ENCODE measurements at places on chromosomes 4 and X.

- DNase-seq = no peak
These were observed 94.6 kb upstream of the CASK start for GRCh38 chrX:42017971-42018370.

DNA sequence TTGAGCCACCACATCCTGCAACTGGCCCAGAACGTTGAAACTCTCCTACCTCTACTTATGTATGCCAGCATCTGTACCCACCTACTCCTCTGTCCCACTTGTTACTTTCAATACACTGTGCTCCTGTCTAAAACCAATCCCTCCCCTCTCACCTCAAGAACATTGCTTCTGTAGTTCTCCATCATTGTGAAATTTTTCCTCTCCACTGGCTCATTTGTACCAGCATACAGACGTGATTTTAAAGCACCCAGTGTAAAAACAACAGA lies 25.5 kb upstream of the USO1 start:
- no peak for DNase-seq

GRCh38 chrX:134661295-134661694 lies 3.0 kb upstream of the PLAC1 start:
- no peak for DNase-seq

DNA sequence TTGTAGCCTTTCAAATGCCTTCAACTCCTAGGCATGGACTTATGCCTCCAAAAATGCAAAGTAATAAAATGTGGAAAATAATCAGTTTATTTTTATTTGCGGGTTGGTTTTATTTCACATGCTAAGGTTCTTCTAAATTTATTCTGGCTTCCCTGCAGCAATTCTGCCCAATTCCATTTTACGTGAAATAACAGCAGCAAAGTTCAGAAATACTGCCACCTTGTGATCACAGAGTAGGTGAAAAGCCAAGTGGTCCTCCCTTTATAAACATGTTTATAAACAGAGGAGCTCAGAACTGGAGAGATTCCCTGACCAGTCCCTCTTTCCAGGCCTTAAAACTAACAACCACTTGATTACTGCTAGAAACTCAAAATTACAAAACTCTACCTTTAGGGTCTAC lies 14.7 kb upstream of the DCHS2 start:
- DNase-seq = no peak

GRCh38 chr4:136150046-136150445 lies 1382.2 kb downstream of the PCDH18 start:
- DNase-seq = no peak

DNA sequence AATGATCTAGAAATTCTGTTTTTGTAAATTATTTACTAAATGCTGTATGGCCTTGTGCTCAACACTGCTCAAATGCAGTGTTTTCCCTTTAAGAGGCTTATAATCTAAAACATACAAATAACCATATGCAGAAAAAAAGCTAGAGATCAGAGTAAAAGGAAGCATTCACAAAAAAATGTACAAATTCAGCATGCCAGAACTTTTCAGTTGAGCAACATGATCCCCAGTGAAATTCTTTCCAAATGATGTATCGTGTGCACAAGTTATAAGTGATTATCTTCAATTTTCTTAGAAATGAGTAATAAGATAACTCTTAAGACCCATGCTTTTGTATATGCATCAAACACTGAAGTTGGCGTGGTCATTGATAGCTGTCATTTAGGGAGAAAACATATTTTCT lies 5.0 kb downstream of the GPC3 start:
- no peak for DNase-seq

DNA sequence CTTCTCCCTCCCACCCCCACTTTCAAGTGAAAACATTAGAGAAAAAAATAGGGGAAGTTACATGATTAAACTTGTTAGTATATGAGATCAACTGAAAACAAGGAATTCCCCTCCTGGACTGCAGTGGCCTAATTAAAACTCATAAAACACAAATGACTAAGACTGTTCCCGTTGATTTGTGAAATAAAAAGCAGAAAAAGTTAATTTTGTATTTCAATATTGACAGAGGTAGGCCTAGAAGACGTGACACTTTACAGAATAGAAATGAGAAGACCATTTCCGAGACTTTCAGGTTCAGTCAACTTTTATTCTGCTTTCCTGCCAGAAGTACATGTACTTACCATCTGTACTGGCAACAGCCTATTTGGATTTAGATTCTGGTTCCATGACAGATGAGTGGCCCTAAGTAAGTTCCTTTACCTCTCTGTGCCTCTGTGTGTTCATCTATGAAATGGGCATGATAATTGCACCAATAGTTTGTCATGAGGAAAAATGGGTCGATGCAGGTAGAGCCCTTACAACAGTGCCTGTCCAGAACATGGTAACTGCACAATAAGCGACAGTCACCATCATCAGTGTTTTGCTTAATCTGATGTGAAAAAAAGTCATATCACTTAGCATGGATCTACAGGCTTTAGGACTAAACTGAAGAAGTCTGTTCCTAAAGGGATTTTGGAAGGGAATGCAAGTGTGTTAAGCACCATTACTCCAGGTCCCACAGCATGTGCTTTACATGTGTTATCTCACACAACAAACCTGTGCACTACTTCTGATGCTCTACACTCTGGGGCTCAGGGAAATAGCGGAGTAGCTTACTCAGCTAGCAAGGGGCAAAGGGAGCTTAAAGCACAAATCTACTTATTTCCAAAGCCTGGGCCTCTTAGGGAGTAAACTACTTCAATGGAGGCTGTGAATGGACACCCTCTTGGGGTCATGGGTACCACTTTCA lies 562.3 kb upstream of the DIPK2B start:
- no peak for DNase-seq

DNA sequence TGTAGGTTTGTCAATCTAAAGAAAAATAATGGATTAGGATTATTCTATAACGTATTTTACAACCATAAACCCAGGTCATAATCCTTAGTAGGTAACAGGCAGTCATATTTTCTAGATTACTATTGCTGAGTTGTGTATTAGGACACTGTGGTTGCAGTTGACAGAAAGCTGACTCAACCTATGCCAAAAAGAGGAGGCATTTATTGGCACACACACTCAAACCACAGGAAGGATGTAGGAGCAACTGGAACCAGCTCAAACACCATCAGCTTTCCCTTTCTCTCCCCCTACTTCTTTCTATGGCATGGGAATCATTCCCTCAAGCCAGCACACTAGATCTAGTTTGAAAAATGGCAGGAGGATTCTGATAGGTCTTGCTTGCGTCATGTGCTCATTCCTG lies 136.4 kb upstream of the FAM9C start:
- no peak for DNase-seq

DNA sequence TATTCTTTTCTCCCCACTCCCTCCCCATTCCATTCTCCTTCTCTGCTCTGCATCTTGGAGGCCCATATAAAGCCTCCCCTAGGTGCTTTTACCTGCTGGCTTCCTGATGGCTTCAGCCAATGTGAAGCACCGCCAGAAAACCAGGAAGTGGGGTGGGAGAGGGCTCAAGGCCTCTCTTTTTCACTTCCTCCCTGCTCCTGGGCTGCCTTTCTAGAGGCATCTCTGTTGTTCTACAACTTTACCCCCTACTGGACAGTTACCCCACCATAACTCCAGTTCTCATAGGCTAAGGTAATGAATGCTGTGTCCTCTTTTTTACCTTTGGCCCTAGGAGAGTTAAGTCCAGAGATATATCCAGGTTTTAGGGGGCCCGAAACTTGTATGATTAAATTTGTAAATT lies 62.4 kb upstream of the PPARGC1A start:
- no peak for DNase-seq

DNA sequence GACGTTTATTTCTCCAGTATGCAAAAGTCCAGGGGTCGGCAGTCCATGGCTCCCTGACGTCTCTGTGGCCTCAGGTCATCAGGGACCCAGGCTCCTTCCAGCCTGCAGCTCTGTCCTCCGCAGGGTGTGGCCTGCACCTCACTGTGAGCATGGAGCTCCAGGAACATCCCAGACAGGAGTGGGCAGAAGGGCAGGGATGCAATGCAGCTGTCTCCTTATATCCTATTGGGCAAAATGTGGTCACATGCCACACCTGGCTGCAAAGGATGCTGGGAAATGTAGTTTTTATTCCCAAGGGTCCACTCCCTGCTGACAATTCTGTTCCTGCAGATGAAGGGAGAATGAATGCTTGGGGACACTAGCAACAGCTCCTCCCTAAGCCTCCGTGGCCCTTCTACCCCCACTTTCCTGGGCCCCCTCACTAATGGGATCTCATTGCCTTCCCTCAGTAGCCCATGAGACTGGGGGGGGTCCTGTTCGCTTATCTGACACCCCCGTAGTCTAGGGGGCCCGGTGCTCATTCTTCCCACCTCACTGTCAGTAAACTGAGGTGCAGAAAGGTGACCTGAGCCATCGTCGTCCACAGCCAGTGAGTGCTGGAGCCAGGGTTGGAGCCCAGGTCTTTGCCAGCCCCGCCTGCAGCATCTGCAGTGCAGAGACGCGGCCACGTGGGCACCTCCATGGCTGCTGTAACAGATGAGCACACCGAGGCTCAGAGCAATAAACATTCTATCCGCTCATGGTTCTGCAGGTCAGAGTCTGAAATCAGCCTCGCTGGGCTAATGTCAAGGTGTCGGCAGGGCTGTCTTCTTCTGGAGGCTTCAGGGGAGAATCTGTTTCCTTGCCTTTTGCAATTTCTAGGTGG lies 5.9 kb upstream of the GRPEL1 start:
- DNase-seq = no peak

- no peak for DNase-seq
These were observed 393.6 kb downstream of the CENPC start for GRCh38 chr4:67151376-67152343.

DNA sequence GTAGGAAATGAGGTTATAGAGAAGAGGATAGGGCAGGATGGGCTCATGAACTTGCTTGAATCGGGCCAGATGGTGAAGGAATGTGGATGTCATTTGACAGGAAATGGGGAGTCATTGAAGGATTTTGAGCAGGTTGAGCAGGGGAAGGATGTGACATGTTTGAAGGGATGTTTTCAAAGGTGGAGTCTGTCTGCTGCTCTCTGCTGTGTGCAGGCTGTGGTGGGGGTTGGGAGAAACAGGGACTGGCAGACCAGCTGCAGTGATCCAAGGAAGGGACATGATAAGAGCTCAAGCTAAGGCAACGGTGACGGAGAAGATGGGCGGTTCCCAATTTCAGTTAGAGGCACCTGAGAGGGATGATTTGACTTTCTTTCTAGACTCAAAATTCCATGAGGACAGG lies 14.0 kb upstream of the XPNPEP2 start:
- no peak for DNase-seq

DNA sequence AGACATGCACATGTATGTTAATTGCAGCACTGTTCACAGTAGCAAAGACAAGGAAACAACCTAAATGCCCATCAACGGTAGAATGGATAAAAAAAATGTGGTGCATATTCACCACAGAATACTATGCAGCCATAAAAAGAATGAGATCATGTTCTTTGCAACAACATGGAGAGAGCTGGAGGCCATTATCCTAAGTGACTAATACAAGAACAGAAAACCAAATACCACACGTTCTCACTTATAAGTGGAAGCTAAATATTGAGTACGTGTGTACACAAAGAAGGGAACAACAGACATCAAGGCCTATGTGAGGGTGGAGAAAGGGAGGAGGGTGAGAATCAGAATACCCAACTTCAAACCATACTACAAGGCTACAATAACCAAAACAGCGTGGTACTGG lies 17.4 kb upstream of the LNX1 start:
- DNase-seq = no peak

DNA sequence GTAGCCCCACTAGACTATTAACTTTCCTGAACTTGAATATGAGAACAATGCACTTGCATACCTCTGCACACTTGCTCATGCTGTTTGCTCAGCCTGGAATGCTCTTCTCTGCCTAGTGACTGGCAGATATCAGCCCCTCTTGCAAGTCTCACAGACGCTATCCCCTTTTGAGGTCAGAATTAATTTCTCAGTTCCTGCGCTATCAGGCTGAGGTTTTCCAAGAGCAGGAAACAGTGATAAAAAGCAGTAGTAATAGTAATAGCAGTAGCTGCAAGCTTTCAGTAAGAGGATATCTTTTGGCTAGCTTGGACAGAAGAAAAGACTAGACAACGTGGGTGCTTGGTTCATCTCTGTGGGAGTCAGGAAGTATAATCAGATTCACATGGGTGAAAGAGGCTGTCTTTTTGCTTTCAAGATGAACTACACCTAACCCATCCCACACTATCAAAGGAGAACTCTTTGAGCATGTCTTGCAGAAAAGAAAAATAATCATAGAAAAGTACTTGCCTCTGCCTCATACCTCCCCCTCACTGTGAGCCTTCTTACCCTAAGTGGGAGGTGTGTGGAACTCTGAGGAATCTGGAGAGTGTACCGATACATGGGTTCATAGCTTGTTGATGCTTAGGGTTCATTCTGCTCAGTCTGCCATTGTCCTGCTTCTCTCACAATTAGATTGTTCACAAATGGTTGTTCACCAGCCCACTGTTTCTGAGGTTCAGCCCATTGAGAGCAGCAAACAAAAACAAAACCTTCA lies 11.3 kb upstream of the DRP2 start:
- DNase-seq = no peak

- no peak for DNase-seq
These were observed 36.6 kb downstream of the TMEM156 start for GRCh38 chr4:38995660-38996005.
